ENCODE measurements at places on chromosomes 2 and 18.

DNA sequence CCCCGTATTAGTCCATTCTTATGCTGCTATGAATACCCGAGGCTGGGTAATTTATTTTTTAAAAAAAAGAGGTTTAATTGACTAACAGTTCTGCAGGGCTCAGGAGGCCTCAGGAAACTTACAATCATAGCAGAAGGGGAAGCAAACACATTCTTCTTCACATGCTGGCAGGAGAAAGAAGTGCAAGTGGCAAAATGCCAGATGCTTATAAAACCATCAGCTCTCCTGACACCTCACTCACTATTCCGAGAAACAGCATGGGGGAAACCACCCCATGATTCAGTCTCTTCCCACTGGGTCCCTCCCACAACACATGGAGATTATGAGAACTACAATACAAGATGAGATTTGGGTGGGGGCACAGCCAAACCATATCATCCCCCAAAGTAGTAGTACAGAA is 2148.5 kb upstream of the PIK3C3 start:
- H3K27me3 ChIP-seq: peaks cover 2% of the 10 kb centered on the region
- H3K4me1 ChIP-seq: no peaks in the 10 kb centered on the region
- no peak for DNase-seq
- no peak overlapping the region for H3K27ac ChIP-seq
- H3K36me3 ChIP-seq: peaks cover 5% of the 10 kb centered on the region
- H3K4me3 ChIP-seq: no peak overlapping the region

DNA sequence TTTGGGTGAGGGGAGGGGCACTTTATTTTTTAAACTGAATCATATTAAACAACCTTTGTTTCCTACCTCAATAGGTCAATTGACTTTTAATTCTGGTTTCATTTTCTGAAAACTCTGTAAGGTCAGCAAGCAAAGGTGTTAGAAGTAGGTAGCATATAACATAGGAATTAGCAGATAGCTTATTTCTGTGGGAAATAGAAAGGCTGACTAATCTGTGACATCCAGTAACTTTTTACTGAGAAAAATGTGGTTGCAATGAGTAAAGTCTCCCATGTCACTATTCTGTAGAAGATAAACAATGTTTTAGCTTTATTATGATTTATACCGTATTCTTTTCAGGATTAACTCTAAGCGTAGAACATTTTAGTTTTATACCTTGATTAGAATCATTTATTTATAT is 240.4 kb downstream of the PLCL1 start:
- H3K36me3 ChIP-seq: no peaks in the 10 kb centered on the region
- no peak for DNase-seq
- H3K4me1 ChIP-seq: no peaks in the 10 kb centered on the region
- H3K4me3 ChIP-seq: no peak overlapping the region
- H3K27ac ChIP-seq: no peak overlapping the region

GRCh38 chr2:236711440-236711839 is 141.8 kb downstream of the ACKR3 start:
- H3K36me3 ChIP-seq: no peaks in the 10 kb centered on the region
- peaks cover 4% of the 10 kb centered on the region for H3K27me3 ChIP-seq
- no peak overlapping the region for H3K27ac ChIP-seq
- no peak overlapping the region for H3K4me3 ChIP-seq

GRCh38 chr2:24435391-24436316 is 55.4 kb upstream of the NCOA1 start:
- peak overlapping the region; percentile 94 for H3K27ac ChIP-seq
- peaks cover 5% of the 10 kb centered on the region for H3K36me3 ChIP-seq
- peaks cover 42% of the 10 kb centered on the region for H3K4me1 ChIP-seq
- H3K4me3 ChIP-seq: no peak overlapping the region
- peak; percentile 35 for DNase-seq

GRCh38 chr2:1253629-1254028 is 159.6 kb upstream of the TPO start:
- H3K4me1 ChIP-seq: peaks cover 18% of the 10 kb centered on the region
- H3K27me3 ChIP-seq: no peaks in the 10 kb centered on the region
- no peaks in the 10 kb centered on the region for H3K36me3 ChIP-seq
- H3K27ac ChIP-seq: peak overlapping the region; percentile 1

DNA sequence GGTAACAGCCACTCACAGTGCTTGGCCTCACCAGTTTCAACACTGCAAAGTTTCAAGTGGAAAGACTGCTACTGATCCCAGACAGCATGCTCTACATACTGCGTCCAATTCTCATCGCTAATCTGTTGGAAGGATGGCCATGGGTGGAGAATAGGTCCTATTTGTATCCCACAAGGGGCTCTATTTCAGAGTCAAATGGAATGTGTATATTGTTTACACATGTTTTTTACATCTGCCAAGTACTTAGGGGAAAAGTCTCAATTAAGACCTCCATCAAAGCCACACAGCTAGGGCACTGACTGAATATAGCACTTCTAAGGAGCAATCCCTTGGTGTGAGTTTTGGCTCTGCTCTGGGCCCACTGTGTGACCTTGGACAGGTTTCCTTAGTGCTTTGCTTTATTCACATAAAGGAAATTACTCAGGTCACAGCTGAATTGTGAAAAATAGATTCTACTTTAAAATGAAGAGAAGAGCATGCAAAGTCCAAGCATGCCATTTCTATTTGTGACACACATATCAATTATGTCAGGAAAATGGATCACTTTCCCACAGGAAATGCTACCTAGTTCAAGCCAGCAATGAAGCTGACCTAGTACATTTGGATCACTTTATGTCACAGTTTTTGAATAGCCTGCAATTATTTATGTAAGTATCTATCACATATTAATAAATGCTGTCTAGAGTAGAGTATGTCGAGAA is 112.9 kb upstream of the STK17B start:
- H3K36me3 ChIP-seq: peaks cover 13% of the 10 kb centered on the region
- H3K27ac ChIP-seq: no peak overlapping the region
- H3K4me3 ChIP-seq: peak overlapping the region; percentile 24
- no peaks in the 10 kb centered on the region for H3K4me1 ChIP-seq
- no peak for DNase-seq

Data from endothelial cell (in vitro differentiated cells).